Amygdala (tissue), 56 donors: ENCODE measurements at places on chromosomes 16 and 17.

GRCh38 chr16:68234188-68235107 is 1.5 kb downstream of the ESRP2 start:
- DNase-seq: no peak

DNA sequence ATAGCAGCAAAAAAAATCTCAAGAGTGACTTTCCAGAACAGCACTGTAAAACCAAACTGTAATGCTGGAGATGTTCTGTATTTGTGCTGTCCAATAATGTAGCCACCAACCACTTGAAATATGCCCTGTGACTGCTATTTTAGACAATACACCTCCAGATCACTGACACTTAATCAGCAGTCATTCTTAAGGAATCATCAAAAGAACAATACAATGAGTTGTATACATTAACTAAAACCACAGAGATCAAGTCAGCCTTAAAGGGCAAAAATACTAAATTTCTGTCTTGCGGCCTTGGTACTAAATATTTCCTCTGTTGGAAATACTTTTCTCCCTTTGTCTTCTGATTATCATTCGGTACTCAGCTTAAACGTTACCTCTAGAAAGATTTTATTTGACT is 33.6 kb upstream of the ANKFY1 start:
- no peak for DNase-seq

DNA sequence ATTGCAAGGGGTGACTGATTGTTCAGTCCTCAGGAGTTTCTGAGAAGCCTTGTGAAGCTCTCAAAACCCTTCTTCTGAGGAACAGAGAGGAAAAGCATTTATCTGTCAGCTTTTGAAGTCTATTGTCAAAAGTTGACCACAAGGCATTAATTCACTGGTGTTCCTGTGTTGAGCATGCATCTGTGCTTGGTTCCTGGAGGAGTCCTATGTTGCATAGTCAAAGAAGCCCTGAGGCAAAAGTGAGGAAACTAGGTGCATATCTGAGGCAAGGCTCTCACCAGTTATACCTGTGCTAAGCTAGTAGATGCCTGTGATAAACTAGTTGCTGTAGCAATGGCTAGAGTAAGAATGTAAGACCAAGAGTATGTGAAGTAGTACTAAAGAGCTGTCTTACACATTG is 1.8 kb upstream of the HEATR6 start:
- DNase-seq: no peak

GRCh38 chr17:49952209-49952911 is 16.6 kb upstream of the DLX4 start:
- no peak for DNase-seq

DNA sequence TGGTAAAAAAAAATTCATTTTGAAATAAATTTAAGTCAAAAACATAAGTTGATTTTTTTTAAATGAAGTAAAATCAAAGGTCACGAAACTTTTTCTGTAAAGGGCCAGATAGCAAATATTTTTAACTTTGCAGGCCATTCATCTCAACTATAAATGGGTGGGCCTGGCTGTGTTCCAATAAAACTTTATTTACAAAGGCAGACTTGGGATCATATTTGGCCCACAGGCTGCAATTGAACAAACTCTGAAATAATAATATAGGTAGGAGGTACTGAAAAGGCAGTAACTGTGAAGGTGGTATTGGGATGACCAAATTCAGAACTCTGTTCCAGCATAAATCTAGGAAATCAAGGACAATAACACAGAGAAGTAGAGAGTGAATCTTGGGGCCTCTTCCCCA is 12.2 kb upstream of the EMP2 start:
- no peak for DNase-seq

- DNase-seq: no peak
These were observed 3.8 kb upstream of the DCXR start for GRCh38 chr17:82041144-82041814.

GRCh38 chr17:49875685-49876084 is 27.8 kb upstream of the TAC4 start:
- DNase-seq: no peak

- no peak for DNase-seq
These were observed 99.4 kb upstream of the MYOCD start for GRCh38 chr17:12566291-12566690.

- no peak for DNase-seq
These were observed 83.8 kb downstream of the GNAO1 start for GRCh38 chr16:56275076-56275475.

DNA sequence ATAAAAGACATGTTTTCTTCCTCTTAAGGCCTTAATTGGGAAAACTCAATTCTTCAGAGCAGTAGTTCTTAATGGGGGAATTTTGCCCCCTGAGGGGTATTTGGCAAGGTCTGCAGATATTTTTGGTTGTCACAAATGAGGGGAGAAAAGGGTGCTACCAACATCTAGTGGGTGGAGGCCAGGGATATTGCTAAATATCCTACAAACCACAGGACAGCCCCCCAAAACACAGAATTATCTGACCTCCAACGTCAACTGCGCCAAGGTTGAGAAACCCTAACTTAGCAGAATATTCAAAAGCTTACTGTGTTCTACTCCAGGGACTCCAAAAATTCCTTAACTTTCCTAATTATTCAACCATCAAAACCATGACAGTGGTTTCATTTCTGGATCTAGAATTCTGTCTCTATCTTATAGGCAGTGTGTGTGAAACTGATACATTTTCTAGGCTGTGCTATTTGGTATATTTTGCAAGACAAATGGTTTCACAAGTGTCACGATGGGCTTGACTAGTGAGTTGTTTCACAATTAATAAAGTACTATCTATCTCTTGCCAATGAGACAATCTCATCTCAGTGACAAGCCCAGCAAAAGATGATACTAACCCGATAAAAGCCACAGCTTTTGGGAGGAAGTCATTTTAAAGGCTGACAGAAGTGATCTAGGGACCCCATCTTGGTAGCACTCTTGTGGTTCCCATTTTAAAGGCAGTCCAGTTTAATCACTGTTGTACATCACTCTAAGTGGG is 14.7 kb downstream of the TXNDC11 start:
- DNase-seq: no peak

- no peak for DNase-seq
These were observed 6.5 kb downstream of the RGS11 start for GRCh38 chr16:269061-269796.

DNA sequence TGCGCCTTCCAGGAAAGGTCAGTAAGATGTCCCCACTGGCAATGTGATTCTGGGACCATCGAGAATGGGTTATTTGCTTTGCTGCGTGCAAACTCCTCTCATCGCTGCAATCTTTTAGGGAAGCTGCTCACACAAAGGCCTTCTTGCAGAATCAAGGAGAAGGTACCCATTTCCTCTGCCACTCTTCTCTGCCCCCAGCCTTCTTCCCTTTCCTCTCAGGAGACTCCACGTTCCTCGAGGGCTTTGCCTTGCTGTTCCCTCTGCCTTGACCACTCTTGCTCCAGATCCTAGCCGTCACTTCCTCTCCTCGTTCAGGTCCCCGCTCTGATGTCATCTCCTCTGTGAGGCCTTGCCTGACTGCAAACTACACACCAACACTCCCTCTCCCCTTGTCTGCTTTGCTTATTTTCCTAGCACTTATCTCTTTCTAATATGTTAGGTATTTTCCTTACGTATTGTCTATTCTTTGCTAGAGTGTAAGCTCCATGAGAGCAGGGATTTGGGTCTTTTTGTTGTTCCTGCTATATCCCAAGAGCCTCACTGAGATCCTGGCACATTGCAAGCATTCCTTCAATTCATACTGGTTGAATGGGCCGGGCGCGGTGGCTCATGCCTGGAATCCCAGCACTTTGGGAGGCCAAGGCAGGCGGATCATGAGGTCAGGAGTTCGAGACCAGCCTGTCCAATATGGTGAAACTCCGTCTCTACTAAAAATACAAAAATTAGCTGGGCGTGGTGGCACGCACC is 5.3 kb upstream of the CRK start:
- no peak for DNase-seq

GRCh38 chr17:15945527-15946191 is 729 bp downstream of the ADORA2B start:
- no peak for DNase-seq

GRCh38 chr17:28528327-28529012 is 22.3 kb downstream of the FOXN1 start:
- DNase-seq: no peak

DNA sequence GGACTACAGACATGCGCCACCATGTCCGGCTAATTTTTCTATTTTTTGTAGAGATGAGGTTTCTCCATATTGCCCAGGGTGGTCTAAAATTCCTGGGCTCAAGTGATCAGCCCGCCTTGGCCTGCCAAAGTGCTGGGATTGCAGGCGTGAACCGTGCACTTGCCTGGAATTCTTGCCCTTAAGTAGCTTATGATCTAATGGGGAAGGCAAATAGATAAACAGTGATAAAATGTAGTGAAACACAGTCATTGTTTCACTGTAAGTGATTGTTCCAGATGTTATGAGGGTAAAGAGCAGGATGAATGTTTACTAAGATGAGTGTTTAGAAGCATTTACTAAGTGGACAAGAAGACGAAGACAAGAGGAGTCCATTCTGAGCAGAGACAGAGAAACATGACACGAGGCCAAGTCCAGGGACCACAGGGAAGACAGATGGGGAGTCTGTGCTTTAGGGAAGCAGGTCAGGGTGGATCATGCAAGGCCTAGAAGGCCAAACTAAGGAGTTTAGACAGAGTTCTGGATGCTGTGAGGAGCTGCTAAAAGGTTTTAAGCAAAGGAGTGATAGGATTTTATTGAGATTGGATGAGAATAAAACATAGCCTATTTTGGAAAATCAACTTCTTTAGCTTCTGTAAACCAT is 36.9 kb downstream of the YPEL2 start:
- no peak for DNase-seq

DNA sequence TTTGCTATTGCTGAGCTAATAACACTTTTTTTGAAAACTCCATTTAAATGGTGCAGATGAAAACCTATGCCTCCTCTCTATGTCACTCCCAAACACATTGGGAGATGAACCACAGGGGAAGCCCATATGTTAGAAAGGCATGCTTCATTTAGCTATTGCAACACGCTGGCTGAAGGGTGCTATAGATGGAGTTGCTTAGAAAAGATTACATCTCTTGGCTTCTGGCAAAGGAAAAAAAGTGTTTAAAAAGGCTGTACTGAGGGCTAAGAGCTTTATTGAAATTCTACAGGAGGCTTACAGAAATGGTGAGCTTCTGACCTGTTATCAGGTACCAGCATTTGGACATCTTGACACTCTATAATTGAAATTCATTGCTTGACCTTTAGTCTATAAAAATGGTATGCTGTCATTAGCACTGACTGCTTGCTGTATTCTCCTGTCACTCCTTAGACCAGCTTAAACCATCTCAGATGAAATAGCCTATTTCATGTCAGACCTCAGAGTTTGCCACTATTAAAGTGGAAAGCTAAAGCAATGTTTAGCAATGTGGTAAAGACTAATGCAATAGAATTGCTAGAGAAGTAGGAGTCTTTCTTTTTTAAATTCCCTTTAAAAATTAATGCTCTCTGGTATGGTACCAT is 503.9 kb downstream of the CDH11 start:
- no peak for DNase-seq

DNA sequence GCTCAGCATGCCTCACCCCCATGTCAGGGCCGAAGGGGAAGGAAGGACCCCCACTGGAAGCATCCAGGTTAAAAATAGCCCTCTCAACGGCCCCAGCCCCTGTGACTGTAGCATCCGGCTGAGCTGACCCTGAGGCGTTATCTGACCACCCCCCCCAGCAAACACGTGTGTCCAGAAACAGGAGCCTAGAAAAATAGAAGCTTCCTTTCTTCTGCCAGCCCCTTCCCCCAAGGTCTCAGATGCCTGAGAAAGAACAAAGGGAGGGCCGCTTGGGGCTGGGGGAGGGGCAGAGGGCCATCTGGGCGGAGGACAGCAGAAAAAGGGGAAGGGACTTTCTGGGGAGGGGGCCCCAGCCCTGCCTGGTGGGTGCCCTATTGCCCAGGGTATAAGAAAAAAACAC is 55.8 kb downstream of the ACTG1 start:
- DNase-seq: no peak

DNA sequence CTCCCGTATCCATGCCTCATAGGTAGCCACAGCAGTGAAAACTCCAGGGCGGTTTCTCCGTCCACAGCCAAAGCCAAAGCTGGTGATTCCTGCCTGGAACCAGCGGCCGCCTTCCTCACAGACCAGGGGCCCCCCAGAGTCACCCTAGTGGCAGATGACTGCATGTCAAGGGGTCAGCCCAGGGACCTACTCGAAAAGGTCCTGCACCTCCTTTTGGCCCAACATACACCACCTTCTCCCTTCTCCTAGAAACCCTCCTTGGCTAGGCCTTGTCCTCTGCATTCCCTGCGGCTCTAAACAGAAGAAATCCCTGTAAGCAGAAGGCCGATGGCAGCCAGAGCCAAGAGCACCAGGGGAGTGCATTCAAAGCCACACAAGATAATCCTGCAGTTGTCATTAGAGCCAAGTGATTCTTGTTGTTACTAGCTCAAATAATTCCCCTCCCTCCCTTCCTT is 6.1 kb downstream of the PRSS36 start:
- no peak for DNase-seq
